ENCODE measurements at places on chromosomes 13 and 19.
A peak's percentile ranks its signal among the peaks of the same experiment; 100 is the strongest.

GRCh38 chr19:1435378-1435989 is 2.7 kb upstream of the RPS15 start:
- DNase-seq = no peak

DNA sequence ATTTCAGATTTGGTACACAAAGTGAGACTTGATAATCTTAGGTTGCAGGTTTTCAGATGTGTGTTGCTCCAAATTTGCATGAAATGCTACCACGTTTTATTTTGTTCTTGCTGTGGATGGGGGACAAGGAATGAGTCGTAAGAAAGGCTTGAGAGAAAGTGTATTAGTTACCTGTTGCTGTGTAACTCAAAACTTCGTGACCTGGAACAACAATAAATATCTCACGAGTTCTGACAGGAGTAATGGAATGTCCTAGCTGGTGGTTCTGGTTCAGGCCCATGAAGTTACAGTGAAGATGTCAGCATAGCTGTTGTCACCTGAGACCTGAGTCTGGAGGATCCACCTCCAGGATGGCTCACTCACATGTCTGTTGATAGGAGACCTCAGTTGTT is 1.2 kb downstream of the ZNF8 start:
- DNase-seq = no peak

DNA sequence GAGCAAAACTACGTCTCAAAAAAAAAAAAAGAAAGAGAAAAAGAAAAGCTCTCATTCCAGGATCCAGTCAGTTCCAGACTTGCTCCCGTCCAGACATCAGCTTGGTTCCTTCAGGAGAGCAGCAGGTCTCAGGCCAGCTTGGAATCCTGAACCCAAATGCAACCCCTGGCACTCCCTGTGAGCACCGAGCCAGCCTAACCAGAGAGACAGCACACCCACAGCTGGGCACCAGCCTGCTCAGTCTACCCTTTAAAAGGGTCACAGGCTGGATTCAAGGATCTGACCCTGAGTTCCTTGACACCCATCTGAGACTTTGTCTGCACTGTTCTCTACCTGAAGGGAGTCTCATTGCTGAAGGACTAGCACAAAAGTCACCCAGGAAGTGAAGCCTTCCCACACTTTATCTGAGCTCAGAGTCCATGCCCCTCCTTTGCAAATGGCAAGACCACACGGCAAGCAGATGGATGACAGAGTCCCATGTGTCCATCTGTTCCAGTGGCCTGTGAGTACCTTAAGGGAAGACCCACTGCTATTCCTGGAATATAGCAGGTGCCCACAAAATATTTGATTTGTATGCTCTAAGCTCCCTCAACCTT is 1.4 kb downstream of the PEPD start:
- DNase-seq = no peak

DNA sequence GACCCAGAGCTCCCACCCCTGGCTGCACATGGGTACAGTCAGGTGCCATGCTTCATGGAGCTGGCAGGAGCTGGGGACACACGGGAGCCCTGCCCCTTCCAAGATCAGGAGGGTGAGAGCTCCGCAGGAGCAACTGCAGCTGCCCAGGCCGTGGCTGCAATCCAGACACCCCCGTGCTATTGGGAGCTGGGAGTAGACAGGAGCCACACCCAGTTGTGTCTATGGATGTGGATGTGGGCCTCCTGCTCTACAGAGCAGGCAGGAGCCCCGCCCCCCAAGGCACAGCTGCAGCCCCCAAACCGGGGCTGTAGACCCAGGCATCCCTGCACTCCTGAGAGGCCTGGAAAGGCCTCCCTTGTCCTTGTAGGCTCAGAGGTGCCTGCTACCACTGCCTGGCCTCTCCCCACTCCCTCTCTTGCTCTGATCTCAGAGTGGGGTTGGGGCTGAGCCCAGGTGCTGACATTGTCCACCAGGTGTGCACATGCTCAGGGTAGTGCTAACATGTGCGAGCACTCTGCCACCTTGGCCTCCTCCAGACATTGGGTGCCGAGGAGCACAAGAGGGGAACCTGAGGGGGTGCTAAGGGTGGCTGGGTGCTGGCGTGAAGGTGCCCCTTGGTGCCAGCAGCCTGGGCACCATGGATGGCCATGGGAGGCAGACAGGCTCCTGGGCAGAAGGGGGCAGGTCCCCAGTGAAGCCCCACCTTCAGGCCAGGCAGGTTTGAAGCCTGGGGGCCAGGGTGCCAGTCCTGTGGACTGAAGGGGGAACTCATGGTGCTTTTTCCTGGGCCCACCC is 8.0 kb upstream of the BAX start:
- DNase-seq = no peak

DNA sequence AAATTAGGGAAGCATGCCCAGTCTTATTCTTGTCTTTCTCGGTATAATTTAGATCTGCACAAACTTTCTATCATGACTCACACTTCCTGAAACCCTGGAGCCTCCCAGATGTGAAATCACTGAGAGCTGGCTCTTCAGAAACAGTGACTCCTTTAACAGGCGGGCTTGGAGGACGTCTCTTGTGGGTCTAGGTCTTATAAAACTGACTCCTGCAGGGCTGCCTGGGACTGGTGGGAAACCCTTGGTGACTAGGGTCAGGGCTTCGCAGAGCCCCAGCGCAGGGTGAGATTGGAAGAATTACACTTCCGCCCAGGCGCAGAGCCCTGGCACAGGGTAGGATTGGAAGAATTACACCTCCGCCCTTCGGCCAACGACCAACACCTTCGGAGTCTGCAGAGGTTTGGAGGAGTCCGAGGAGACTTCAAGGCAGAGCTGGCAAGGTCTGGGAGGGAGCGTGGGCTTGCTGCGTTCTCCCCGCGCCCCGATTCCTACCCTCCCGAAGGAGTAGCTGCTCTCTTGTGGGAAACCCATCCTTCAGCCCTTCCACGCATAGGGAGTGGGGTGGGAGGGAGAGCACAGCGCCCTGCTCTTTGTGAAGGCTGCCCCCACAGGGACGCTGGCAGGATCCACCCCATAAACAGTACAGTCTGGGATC is 43.4 kb upstream of the MAP3K10 start:
- peak; percentile 78 for DNase-seq

- DNase-seq = no peak
These were observed 2.6 kb downstream of the VMAC start for GRCh38 chr19:5907241-5907640.

GRCh38 chr13:66400292-66400691 is 829.8 kb downstream of the PCDH9 start:
- no peak for DNase-seq

- DNase-seq = no peak
These were observed 102.2 kb upstream of the PEG3 start for GRCh38 chr19:56942756-56943155.

GRCh38 chr19:34499155-34499834 is 17.7 kb downstream of the WTIP start:
- no peak for DNase-seq

- DNase-seq = peak; percentile 34
These were observed 527.6 kb upstream of the KLF12 start for GRCh38 chr13:74661851-74662250.

DNA sequence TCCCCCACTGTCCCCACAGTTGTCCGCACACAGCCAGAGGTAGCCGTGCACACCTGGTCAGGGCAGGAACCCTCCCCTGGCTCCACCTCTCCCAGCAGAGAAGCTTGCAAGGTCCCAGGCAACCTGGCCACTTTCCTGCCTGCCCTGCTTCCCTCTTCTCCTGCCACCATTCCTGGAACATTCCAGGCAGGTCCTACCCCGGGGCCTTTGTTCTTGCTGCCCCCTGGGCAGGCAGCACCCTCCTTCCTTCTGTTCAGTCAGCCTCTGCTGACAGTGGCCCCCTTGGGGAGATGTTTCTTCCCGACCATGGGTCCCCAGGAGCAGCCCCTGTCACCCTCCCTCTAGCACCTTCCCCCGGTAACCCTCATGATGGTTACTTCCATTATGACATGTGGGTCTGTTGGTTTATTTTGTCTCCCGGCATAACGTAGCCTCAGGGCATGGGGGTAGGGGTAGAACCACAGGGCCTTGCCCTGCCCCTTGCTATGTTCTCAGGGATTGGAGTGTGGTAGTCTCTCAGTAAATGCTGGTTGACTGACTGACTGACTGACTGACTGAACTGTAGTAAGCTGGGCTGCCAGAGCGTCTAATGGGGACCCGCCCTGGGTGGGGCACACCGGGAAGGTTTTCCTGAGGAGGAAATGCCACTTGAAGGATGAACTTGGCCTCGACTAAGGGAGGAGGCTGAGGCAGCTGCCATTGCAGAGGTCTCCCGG is 10.8 kb downstream of the PAK4 start:
- no peak for DNase-seq
